ENCODE measurements at places on chromosomes 3 and 15.

- DNase-seq: peak; percentile 41
Observed at GRCh38 chr3:100709842-100710260, 557 bp downstream of the TFG start.

- no peak for DNase-seq
Observed at GRCh38 chr15:77630956-77631744, 1.6 kb downstream of the LINGO1 start.

DNA sequence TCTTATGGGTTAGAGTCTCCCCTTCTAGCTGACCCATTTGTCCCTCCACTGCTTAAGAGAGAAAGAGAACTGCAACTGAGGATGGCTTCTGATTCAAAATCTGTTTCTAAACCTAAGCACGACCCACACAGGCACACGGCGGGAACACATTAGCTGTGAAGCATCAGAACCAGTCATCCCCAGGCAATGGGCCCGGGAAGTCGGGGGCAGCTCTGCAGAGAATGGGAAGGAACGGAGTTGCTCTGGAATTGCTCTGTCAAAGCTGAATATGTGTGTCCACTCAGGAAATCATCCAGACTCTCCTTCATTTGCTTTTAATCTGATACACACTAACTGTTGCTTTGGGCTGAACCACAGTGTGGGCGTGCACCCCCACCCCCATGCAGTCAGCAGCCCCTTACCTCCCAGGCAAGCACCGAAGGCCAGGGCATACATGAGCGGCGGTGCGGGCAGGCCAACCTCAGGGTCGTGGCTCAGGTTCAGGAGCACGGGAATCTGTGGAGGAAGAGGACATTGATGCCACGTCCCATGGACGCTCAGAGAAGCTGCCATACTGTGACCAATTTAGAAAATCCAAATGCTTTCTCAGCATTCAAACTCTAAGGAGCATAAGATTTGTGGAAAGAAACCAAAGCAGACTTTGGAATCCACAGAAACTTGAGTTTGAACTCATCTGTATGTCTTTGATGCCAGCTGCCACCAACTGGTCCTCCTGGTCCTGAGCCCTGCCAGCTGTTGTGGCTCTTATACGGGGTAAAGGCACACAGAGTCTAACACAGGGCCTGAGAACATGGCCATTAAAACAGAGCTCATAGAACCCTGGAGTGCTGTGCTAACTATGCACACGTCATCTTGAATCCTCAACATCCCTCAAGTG is 247.9 kb downstream of the OCA2 start:
- no peak for DNase-seq

DNA sequence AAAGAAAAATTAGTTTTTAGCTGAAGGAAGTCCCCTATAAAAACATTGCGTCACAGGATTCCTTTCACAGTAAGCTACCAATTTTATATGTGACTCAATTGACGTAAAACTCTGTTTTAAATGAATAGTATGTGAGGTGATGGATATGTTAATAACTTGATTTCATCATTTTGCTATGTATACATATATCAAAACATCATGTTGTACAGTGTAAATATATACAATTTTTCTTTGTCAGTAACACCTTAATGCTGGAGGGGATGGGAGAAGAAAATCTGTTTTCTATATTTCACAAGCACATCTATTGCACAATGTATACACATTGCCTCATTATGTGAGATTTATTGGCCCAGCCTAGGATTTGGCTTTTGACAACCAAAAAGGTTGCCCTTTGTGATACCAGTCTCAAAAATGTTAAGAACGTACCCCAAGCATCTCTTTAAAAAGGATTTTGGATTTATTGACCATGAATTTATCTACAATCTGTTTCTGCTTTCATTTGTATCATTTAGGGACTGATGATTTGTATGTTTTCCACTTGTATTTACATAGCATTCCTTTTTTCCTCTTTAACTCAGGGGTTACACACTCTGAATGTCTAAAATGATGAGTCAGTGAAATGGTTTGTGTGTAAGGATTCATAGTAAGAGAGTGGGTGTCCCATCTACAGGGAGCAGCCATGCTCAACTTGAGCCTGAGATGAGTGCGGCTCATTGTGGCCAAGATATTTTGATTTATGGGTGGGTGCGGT is 62.6 kb downstream of the CRTC3 start:
- DNase-seq: peak; percentile 76

DNA sequence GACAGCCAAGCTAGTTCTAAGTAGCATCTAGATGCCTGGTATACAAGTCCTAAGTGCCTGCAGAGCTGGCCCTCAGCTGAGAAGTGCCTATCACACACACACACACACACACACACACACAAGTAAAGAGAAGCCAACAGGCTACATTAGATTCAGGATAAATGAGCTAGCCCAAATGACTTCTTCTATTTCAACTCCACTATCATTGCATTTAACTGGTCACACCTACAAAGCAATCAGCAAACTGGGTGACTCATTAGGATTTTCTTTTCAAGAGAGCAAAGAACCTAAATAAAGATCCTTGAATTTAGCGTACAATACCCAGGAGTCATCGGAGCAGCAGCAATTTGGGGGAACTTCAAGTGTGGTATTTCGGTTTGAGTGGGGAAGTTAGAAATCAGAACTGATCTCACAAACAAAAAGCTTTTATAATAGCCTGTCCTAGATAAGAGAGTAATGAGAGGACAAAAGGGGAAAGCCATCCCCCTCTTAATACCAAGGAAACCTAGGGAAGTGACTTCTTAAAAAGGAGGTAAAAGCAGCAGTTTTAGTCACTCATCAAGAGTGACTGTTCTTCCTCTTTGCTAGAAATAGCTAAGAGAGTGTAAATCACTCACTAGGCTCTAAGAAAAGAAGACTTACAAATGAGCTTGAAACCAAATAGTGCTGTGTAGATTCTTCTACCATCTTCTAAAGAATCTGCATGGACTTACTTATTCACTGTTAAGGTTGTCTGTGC is 112.7 kb downstream of the TNIK start:
- no peak for DNase-seq

- DNase-seq: no peak
Observed at GRCh38 chr15:94451466-94451865, 220.1 kb downstream of the MCTP2 start.

DNA sequence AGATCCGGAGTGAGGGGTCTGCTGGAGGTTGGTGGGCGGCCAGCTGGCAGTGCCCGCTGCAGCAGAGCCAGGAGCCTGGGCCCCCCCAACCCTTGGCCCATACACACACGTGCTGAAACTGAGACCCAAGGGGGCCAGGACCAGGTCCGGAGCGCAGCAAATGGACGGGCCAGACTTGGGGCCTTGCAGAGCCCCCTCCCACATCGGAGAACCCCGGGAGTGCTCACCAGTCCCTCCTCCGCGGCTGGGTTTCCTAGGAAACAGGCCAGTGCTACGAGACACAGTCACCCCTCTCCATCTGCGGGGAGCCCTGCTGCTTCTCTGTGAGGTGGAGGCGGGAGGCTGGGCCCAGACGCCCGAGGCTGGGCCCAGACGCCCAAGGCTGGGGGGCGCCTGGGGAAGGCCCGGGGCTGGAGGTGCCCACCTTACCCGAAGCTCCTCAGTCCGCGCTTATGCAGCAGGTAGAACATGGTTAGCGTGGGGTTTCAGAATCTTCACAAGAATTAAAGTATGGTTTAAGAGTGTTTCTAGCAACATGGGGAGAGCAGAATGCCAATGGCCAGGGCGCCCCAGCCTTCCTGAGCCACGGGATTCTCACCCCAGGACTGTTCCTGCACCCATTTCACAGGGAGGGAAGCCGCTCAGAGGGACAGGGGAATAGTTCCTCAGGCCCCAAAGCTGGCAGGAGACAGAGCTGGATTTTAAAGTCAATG is 135.0 kb upstream of the PRR20G start:
- DNase-seq: no peak

GRCh38 chr3:169237201-169237600 is 426.3 kb downstream of the MECOM start:
- DNase-seq: peak; percentile 6

- peak; percentile 73 for DNase-seq
Observed at GRCh38 chr15:64911311-64912186, at the start of gene ANKDD1A. Gene ANKDD1A, plus strand, starts transcription at chr15:64911902. Its CDS starts 29 bp downstream, at chr15:64911931.

DNA sequence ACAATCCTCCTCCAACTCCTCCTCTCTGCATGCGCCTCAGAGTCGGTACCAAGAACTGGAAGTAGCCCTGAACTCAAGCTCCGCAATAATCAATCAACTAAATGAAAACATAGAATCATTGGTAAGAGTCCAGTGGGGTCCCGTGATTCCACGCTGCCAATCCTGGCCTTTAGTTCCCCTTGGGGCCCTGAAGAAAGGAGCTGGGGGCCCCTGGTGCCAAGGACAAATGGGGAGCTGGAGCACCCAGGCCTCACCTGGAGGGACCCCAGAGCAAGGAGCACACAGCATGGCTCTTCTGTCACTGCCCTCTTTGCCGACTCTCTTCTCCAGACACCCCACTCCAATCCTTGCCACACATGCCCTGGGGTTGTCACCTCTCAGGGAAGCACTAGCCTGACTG is 80.3 kb downstream of the ADAMTS7 start:
- DNase-seq: no peak

- peak; percentile 80 for DNase-seq
Observed at GRCh38 chr3:71341721-71342120, 241.8 kb downstream of the FOXP1 start.

DNA sequence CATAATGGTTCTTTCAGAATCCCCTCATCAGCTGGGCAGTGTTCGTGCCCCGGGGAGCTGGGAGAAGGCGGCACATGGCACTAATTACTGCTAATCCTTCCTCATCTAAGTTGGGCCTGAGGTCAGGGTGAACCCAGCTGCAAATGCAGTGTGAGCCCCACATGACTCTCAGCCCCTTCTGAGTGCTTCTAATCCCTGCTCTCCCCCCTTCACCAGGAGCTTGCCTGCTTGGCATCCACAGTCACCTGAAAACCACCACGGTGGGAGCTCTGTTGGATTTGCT is 455 bp upstream of the TRPM1 start:
- DNase-seq: no peak

DNA sequence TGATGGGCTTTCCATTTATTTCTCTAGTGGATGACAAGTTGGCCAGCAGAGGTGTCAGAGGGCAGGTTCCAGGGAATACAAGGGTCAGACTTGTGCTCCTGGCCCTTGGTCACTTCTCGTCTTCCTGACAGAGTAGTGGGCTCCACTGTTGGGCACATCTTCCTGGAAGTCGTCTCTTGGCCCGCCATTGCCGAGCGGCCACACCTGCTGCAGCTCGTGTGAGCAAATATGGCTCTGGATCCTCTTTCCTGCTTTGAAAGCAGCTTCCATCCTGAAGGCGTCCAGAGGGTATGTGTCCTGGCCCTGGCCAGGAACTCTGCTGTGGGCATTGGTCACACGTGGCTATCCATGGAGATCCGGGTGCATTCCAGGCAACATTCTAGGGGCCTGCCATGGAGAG is 100.2 kb downstream of the SNRPN start:
- DNase-seq: no peak

GRCh38 chr3:61497463-61497862 is 63.9 kb upstream of the PTPRG start:
- DNase-seq: no peak

GRCh38 chr15:98997755-98998154 is 9.8 kb downstream of the PGPEP1L start:
- DNase-seq: no peak

GRCh38 chr15:41284427-41285177 is 47.8 kb downstream of the OIP5 start:
- DNase-seq: peak; percentile 24

DNA sequence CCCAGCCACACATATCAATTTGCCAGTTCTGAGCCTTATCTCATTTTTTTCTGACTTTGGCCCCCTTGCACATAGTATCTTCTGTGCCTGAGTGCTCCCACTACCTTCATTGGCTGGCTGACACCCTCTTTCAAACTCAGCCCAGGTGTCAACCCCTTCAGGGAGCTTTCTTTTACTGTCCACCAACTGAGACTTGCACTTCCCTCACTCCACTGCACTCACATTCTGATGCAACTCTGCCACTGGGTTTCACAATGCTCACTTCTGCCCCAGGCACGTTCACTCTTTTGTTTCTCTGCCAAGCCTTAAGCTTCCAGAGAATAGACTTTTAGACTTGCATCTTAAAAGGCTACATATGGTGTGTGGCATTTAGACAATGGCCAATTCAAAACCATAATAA is 101.5 kb upstream of the CBLB start:
- DNase-seq: peak; percentile 72

DNA sequence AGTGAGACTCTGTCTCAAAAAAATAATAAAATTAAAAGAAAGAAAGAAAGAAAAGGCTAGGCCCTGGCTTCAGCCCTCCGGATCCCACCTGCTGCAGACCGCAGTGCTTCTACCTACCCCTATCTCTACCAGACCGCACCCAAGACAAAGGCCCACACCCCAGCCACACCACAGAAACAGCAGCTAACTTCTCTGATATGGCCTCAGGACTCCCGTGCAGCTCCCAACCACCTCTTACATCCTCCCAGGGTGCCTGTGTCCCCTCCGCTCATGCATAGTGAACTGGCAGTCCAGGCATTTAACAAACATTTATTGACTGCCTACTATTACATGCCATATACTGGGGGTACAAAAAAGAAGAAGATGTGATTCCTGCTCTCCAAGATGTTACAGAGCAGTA is 6.9 kb upstream of the HTR3C start:
- DNase-seq: no peak

GRCh38 chr15:79172801-79173460 is 82.4 kb upstream of the RASGRF1 start:
- DNase-seq: no peak

- DNase-seq: no peak
Observed at GRCh38 chr3:10137178-10137577, 4.4 kb upstream of the VHL start.

DNA sequence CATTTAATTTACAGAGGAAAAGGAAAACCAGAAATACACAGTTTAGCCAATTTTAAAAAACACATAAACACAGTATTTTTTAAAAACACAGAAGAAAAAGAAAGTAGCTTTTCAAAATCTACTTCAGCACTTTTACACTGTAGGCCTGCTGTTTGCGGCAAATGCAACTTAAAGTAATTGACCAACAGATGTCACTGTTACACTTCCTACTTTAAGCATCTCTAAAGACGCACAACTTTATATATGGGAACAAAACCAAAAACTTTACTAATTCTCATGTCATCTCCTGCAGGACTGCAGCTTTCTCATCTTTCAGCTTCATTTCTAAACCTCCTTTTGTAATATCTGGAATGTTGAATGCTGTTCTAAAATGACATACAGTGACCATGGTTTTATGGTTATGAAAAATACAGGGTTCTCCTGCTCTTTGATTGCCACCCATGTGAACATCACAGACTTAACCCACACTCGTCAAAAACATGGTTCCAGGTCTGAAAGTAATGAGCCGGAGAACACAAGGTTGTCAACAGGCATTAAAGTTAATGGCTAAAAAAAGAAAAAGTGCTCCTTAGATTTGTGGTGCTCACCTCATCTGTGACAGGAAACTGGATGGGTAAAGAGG is 107.9 kb downstream of the FMN1 start:
- DNase-seq: peak; percentile 67

DNA sequence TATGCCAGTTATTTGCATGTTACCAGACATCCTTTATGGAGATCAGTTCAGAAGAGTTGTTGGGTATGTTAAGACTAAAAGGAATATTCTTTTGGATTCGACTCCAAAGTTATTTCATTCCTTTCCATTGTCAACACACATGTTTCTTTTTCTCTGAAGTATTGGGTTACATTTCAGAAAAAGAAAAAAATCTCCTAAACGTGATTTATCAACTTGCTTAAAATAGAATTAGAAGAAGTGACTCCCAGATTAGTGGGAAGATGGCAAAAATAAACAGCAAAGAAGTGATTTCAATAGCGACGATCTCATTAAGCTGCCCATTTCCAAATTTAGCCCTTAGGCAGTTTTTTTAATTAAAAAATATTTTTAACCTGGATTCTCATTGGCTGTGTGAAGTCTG is 85.4 kb downstream of the TIGIT start:
- DNase-seq: no peak

Data from EL (cell line).